ENCODE measurements at places on chromosomes 12 and 14.

DNA sequence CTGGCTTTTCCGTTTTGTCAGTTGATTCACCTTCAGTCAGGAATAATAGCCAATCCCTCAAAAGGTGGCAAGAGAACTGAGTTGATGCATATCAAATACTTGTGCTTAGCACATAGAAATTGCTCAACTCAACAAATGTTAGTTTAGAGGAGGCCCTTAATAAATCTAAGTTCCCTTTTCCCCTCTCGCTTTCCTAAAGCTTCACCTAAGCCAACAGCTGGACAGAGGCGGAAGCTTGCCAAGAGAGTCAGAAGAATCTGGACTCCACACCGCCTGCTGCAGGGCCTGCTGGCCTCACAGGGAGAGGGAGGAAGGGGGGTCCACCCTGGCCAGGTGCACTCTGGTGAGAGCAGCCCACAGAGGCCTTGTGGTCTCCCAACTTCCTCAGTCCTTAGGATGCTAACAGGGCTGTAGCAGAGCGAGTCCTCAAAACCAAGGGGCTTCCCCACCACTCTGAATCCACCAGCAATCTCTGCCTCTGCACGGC lies 213.1 kb downstream of the CHST11 start:
- no peak for DNase-seq

DNA sequence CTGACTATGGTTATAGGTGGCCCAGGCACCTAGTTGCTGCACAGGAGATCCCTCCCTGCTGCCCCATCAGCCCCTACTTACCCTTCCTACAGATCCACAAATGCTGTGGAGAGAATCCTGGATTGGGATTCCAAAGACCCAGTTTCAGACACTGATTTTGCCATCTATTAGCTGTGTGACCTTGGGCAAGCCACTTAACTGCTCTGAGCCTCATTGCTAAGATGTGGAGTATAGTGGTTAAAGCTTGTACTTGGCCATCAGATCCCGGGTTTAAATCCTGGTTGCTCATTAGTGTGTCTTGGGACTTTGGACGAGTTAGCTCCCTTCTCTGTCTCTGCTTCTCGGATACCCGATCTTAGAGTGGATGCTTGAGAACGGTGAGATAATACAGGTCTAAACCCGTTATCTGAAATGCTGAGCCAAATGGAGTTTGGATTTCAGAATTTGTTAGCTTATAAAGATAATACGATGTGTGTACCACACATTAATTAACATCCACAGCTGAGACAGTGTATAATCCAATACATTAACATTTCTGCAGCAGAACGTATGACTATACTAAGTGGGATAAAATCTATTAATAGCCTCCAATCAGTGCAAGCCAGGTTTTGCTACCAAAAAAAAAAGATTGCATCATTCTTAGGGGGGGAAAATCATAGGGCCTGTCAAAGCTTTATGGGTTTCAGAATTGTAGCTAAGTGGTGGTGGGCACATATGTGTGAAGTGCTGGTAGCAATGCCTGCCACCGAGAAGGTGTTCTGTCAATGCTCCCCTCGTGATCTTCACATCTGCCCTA lies 16.0 kb downstream of the PROX2 start:
- no peak for DNase-seq

- no peak for DNase-seq
These were observed 1.1 kb downstream of the PSMB11 start for GRCh38 chr14:23043145-23043544.

GRCh38 chr14:96203635-96204034 lies 1.0 kb upstream of the BDKRB2 start:
- no peak for DNase-seq

- DNase-seq, result no peak
These were observed 50.4 kb downstream of the NUAK1 start for GRCh38 chr12:106088246-106088808.

- DNase-seq, result no peak
These were observed 43.7 kb upstream of the KICS2 start for GRCh38 chr12:64265839-64266238.

DNA sequence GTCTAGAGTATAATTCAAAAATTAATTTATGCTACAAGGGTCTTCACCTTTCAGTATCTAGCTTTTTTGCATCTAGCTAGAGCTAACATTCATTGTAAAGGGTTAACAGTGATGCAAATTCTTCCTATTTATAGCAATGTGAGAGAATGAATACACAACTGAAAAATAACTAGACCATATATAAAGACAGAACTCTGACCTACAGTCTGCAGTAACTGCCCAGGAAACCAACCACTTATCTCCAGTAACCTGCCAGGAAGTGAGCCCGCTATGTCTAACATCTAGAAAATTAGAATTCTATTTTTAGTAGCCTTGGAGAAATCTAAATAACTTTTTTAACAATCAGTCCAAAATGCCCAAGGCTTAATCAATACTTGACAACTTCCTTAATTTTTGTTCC lies 1021.9 kb downstream of the LRFN5 start:
- no peak for DNase-seq

All from foreskin keratinocyte (primary cell).